ENCODE measurements at places on chromosomes 1 and 21.
A peak's percentile ranks its signal among the peaks of the same experiment; 100 is the strongest.

GRCh38 chr21:26433386-26433785 is 139.7 kb downstream of the CYYR1 start:
- no peak for DNase-seq

DNA sequence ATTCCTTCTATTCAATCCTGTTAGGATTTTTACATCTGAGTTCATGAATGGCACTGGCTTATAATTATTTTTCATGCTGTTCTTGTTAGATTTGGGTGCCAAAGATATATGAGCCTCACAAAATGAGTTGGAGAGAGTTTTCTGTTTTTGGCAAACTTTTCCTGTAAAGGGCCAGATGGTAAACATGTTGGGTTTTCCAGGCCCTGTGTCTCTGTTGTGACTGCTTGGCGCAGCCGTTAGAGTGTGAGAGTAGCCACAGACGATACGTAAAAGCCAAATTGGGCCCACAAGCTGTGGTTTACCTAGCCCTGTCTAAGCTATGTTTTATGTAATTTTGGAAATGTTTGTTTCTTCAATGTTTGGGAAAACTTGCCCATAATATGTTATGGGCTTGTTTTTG is 15.6 kb upstream of the CA6 start:
- DNase-seq, result no peak

- DNase-seq, result no peak
These were observed 106.6 kb upstream of the TTC34 start for GRCh38 chr1:2908081-2908480.

GRCh38 chr1:94418664-94419655 is 771 bp downstream of the ABCD3 start:
- peak; percentile 40 for DNase-seq

All from fibroblast of skin of right quadriceps (primary cell).